ENCODE measurements at places on chromosomes 1 and 21.

- no peak for DNase-seq
These were observed 8.7 kb downstream of the SMG7 start for GRCh38 chr1:183480971-183481441.

DNA sequence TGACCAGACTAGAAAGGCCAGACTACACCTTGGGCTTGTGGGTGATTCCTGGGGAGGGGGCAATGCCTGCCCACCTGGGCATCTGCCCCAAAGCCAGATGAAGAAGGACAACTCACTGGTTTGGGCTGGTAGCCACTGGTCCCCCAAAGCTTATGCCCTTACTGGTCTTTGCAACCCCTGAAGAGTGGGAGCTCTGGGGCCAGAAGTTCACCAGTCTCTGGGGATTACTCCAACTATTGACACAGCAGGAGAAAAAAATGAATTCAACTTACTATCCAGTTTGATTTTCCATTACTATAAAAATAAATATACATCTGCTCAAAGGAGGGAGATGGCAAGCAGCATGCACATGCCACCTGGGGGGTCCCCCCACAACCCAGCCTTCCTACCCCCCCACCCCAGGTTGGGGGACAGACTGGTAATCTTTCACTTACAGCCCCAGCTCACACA is 2.6 kb downstream of the AHDC1 start:
- no peak for DNase-seq

DNA sequence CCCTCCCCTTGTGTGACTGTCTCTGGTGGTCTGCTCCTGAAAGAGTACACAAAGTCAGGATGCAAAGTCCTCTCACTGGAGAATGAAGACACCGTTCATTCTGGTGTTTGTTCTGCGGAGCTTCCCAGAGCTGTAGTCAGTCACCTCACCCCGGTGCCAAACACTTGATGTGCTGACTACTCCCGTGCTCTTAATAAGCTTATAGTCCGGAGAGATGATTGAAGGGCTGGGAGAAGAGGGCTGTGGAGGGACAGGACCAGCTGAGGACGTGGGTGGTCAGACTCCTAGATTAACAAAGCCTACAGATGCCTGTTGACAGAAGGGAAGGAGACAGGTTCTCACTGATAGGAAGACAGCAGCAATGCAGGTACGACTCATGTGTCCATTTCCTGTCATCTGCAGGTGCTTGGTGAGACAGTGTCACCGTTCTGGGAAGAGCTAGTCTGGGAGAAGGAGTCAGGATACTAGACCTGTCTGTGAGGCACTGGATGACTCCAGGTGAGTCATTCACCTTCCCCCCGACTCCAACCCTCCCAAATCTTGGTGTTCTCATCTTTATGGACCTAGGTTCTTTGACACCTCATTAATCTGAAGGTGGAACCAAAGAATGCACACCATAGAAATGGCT is 40.4 kb upstream of the LRRN2 start:
- DNase-seq: no peak

- no peak for DNase-seq
These were observed 19.0 kb upstream of the ABCG1 start for GRCh38 chr21:42199868-42200463.

GRCh38 chr21:42748620-42749176 is 95.3 kb downstream of the PDE9A start:
- DNase-seq: no peak

DNA sequence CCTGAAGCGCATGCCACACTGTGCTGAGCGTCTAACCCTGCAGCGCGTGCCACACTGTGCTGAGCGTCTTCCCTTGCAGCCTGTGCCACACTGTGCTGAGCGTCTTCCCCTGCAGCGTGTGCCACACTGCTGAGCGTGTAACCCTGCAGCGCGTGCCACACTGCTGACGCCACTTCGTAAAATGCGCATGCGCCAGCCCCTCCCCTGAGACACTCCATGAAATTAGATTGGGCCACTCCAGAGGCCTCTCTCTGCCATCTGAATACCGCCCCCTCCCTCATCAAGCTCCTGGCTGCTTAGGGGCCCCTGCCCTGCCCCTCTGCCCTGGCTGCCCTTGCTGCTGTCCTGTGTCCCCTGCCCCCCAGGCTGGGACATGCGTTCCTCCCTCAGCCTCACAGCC is 84.8 kb downstream of the POFUT2 start:
- no peak for DNase-seq

- DNase-seq: no peak
These were observed 23.1 kb upstream of the ATP6V1G3 start for GRCh38 chr1:198563583-198563982.

GRCh38 chr21:16241479-16241963 is 511.7 kb downstream of the USP25 start:
- DNase-seq: no peak

DNA sequence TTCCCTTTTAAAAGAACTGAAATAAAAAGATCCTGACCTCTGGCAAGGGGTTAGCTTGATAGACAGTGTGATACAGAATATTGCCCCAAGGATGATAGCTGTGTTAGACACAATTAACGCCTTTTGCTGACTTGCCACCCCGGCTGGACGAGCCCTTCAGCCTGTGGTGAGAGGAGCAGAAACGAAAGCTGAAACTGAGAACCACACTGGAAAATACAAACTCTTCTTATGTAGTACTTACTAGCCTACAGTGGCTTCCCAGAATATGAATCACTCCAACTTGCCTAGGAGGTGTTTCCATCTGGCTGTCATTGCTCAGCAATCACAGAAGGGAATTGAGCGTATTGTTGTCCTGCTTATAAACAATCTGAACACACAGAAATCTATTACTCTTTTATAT is 22.9 kb downstream of the SAMSN1 start:
- DNase-seq: peak; percentile 48

DNA sequence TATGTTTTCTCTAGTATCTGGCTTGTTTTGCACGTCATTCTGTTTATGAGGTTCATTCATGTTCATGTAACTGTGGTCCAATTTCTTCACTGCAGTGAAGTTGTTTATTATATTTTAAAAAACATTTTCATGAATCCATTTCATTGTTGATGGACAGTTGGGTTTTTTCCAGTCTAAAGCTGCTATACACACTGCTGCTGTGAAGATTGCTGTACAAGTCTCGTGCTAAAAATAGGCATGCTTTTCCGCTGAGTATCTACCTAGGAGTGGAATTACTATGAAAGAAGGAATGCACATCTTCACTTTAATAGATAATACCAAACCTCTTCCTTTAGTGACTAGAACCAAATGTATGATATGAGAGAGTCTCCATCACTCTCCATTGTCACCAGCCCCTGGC is 49.0 kb upstream of the ETS2 start:
- no peak for DNase-seq

GRCh38 chr1:117662667-117663066 is 56.8 kb downstream of the TENT5C start:
- no peak for DNase-seq

DNA sequence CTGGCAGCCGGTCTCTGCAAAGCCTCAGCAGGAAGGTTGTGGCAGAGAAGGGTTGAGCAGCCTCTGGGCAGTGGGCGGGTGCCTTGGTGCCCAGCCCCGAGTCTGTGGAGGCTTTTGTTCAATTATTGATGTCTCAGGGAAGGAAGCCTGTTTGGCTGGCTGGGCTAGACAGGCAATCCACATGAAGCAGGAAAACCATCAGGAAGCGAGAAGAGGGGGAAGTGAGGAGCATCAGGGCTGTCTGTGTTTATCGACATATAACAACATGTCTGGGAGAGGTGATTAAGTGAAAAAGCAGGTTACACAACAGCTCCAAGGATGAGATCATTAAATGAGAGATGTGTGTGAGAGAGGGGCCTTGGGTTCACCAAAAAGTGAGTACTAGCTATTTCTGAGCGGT is 105.4 kb downstream of the UBE2U start:
- no peak for DNase-seq

- peak; percentile 3 for DNase-seq
These were observed 552 bp downstream of the PLD5 start for GRCh38 chr1:242523719-242524570.

DNA sequence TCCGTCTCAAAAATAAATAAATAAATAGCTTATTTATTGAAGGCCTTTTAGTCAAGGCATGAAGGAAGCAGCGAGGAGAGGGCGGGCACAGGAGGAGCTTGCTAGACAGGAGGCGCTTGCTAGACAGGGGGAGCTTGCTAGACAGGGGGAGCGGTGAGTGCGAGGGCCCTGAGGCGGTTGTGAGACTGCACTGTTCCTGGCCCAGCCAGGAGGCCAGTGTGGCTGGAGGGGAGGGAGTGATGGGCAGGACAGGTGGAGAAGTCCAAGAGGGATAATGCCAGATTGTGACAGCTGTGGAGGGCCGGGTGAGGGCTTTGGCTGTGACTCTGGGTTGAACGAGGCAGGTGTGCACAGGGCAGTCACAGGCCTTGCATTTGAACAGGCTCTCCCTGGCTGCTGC is 18.2 kb downstream of the KIF17 start:
- no peak for DNase-seq

DNA sequence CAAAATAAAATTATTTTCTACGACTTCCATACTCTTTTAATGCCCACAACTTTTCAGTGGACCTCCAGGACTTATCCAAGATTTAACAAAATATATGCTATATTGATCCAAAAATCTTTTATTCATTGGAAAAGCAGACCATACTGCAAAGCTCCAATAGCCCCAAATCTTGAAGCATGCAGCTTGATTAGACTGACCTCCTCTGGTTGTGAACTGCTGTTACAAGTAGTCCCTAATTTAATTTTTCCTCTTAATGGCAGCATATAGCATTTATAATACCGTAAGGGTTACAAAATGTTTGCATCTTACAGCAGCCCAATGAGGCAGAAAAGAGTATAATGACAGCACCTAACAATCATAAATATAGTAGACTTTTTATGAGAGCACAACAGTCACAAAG is 49.8 kb downstream of the TPR start:
- no peak for DNase-seq

- DNase-seq: no peak
These were observed 13.6 kb upstream of the LYPLAL1 start for GRCh38 chr1:219159946-219160645.

GRCh38 chr1:219177940-219178339 is 4.3 kb downstream of the LYPLAL1 start:
- no peak for DNase-seq

DNA sequence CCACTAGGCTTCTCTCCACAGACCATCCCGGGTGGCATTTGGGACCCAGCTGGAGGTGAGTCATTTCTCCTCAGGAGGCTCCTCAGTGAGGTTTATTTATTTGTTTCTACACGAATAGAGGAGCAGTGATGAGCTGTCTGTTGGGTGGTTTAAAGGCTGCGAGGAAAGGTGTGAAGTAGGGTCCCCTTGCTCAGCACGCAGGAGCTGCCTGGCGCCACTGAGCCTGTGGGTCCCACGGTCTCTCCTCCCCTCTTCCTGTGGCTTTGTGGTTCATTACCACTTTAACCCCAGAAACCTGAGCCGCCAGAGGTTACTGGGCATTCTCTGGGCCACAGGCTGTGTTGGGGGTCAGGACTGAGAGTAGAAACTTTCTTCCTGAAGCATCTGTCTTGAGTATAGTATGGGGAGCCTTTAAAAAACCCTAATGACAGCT is 39.9 kb downstream of the IL6R start:
- peak; percentile 31 for DNase-seq

- no peak for DNase-seq
These were observed 17.6 kb upstream of the FCAMR start for GRCh38 chr1:206987873-206988272.

All from stimulated activated CD4-positive, alpha-beta T cell treated with anti-CD3 and anti-CD28 coated beads, Interleukin-1b, Interleukin-23, amount 100 ng/mL, for 48 hours (primary cell).